ENCODE measurements at places on chromosomes 3 and 15.
A peak's percentile ranks its signal among the peaks of the same experiment; 100 is the strongest.

DNA sequence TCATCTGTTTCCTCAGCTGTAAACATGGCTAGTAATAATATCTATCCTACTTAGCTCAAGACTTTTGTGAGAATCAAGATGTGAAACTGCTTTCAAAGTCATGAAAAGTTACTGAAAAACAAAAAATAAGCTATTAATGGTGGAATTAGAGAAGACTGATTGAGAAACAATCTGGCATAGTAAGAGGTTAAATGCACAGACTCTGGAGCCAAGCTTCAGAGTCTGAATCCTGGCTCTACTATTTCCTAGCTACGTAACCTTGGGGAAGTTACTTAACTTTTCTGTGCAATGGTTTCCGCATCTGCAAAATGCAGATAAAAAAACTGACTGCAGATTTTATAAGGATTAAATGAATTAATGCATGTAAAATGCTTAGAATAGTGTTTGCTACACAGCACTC lies 28.8 kb downstream of the LRRFIP2 start:
- DNase-seq, result no peak

- no peak for DNase-seq
These were observed 49.2 kb downstream of the CDAN1 start for GRCh38 chr15:42687740-42688139.

DNA sequence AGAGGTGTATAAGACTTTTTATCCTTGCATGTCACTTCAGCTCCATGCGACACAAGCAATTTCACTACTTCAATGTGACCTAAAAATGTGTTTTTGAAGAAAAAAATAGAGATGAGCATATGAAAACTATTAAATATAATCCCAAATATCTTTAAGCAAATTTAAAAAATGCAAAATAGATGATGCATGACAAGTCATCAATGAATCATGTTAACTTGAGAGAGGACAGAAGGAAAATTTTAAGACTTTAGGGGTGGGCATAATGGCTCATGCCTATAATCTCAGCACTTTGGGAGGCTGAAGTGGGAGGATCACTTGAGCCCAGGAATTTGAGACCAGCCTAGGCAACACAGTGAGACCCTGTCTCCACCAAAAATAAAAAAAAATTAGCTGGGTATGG lies 73.3 kb downstream of the ANKRD28 start:
- DNase-seq, result no peak

DNA sequence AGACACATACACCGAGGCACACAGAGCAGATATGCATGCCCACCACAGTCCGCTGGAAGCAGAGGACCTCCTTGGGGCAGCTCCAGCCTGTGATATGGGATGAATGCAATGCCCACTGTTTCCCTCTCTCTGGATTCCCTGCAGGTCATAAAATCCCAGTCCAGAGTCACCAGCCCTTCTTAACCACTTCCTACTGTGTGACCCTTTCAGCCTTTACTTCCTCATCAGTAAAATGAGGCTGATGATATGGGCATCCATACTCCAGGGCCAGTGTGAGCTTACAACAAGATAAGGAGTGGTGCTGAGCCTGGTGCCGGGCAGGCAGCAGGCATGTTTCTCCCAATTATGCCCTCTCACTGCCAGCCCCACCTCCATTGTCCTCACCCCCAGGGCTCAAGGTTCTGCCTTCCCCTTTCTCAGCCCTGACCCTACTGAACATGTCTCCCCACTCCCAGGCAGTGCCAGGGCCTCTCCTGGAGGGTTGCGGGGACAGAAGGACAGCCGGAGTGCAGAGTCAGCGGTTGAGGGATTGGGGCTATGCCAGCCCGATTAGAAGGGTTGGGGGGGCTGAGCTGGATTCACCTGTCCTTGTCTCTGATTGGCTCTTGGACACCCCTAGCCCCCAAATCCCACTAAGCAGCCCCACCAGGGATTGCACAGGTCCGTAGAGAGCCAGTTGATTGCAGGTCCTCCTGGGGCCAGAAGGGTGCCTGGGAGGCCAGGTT lies at the start of gene GNAT1:
Gene GNAT1 (plus strand): TSS at position 675 of the 725 bp plus-strand sequence. CDS start 116 bp downstream, outside the sequence.
- no peak for DNase-seq

GRCh38 chr3:64900156-64900555 lies 212.4 kb upstream of the ADAMTS9 start:
- no peak for DNase-seq

DNA sequence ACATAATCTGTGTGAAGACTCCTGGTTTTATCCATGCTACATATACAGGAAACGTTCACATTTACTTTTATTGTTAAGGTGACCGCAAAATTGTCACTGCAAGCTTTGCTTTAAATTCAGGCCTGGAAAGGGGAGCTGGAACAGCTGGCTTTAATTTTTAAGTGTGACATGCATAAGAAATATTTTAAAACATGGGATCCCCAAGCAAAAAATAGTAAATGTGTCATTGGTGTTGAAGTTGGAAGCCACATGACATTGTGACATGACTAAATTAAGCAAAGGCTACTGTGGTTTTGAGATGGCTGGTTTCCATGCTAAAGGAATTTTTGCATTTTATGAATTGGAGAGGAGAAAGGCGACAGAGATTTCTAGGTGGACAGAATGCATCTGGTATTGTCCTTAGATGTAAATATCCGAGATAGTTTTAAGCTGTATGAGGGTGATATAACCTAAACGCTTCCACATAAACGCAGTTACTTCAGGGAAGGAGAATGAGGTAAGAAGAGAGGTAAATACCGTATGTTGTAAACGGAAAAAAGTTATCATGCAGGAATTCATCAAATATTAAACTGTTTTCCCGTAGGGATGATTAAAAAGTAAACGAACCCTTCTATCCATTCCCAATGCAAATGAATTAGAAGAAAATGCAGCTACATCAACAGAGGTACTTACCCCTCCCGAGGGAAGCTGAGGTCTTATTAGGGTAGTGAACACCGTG lies 927 bp upstream of the FYTTD1 start:
- no peak for DNase-seq

- DNase-seq, result no peak
These were observed 7.0 kb downstream of the ZPLD1 start for GRCh38 chr3:102441832-102442231.

DNA sequence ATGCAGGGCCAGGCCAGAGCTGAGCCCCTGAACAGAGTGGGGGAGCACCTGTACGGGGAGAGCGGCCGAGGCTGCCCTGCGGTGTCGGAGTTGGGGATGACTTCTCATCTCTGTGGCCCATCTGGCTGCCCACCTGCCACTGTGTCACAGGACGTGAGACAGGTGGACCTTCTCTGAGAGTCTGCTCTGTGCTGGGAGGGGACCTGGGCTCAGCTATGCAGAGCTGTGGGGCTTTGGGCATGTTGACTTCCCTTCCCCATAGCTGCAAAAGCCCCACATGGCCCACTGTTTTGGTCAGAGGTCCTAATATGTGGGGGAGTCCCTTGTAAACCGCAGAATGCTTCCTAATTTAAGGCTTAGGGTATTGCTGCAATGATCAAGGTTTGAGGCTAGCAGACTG lies 68.0 kb upstream of the TRPM1 start:
- no peak for DNase-seq

- no peak for DNase-seq
These were observed 11.2 kb upstream of the ATP11B start for GRCh38 chr3:182782149-182782548.

- DNase-seq, result no peak
These were observed 221.5 kb upstream of the TOPAZ1 start for GRCh38 chr3:44020143-44020542.

DNA sequence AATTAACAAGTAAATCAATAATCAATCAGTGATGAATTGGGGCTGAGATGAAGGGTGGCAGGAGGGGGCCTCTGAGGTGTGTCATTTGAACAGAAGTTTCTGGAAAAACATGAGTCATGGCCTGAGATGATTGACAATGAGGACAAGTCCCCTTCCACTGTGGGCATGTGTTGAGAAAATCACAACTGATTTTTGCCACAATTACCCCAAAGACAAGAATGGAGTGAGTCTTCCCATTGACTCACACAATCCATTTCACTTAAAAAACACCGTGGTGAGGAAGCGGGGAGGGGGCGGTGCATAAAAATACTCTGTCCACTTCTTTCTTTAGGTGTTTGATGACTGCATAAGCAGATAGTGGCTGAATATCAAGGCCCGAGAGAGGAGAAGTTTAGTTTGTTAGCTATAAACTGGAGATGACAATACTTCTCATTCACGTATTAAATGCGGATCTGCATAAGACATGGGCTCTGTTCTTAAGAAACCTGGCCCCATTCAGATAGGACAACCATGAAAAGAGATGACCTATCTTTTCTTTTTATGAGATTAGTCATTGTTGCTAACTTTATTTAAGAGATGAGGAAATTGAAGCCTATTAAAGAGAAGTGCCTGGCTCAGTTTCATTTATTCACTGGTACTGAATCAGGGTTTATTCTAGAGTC lies 34.7 kb downstream of the SHC4 start:
- DNase-seq, result no peak

DNA sequence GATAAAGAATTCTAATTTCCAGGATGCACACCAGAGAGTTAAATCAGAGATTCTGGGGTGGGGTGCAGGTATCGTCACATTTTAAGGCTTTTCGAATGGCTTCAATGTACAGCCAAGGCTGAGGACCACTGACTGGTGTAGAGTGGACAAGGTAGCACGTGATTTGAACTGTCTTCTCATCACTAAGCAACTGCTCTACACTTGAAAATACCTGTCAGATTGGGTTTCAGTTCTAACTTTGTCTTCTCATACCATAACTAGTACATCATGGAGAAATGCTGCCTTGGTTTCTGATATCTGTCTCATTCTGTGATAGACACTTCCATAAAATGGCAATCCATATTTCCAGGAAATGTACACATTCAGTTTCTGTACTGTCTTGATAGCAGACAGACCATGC lies 58.0 kb upstream of the MRPL3 start:
- DNase-seq, result no peak

DNA sequence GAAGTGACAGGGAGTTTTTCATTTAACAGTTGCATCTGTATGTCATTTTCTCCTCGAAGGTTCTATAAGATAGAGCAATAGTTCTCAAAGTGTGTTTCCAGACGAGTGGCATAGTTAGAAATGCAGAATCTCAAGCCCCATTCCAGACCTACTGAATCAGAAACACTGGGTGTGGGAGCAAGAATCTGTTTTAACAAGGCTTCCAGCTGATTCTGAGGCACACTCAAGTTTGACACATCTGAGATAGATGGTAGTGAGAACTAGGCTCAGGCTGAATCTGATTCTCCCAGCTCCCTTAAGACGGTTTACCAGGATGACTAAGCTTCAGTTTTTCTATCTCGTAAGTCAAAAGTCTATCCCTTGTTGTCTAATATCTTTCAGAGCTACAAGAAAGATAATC lies 159.8 kb upstream of the NUDT16 start:
- DNase-seq, result no peak

DNA sequence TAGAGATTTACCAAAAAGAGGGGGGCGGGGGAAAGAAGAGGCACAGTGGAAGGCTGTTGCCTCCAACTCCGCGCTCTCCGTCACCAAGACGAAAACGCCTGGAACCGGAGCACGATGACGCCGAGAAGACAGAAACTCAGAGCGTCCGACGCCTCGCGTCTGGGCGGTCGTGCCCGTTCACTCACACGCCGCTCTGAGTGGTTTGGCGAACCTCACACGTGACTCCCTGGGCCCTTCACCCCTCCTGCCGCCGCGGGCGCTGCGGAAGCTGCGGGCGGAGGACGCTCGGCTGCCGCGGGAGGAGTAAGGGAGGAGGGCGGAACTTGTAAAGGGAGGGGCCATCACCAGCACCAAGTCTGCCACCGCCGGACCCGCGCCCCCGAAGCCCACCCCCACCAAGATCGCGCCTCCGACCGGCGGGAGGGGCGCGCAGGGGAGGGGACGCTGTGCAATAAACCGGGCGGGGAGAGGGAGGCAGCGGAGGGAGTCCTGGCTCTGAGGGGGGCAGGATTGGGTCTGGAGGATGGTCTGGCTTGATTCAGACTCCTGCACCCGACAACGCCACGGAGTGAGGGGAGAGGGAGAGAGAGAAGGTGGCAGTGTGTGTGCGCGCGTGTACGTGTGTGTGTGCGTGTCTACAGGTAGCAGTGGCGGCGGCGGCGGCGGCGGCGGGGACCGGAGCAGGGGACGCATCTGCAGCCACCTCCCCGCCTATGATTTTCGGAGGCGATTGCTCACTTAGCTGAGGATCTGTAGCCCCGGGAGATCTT lies 1.9 kb upstream of the NLGN1 start:
- peak; percentile 7 for DNase-seq

DNA sequence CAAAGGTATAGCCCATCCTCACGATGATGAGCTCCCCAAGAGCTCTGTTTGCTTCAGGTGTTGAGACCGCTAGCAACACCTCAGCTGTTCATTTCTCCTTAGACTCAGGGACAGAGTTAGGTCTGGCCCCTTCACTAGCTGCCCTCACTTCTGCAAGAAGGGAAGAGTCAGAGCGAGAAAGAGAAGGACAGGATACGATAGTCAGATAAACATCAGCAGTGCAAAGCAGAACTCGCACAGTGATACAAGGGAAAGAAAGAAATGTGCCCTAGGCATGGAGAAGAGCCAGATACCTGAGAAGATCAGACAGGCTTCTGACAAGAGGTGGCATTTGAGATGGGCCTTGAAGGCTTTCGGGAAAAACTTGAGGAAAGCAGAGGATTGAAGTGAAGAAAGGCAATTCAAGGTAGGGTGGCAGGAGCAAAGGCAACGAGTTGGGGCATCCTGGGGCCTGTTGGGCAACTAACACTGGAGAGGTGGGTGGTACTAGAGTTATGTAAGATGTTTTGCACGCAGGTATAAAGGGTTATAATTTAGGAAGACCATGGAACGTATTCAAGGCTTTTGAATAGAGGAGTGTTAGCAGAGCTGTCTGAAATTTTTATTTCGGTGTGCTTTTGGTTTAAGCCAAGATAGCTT lies 106.0 kb downstream of the PGPEP1L start:
- DNase-seq, result no peak

- DNase-seq, result no peak
These were observed 9.8 kb downstream of the ISG20 start for GRCh38 chr15:88648357-88649214.

GRCh38 chr3:87361271-87361670 lies 84.9 kb upstream of the POU1F1 start:
- no peak for DNase-seq

GRCh38 chr3:71078723-71079525 lies 504.6 kb downstream of the FOXP1 start:
- DNase-seq, result no peak

- DNase-seq, result no peak
These were observed 25.0 kb downstream of the SEMA6D start for GRCh38 chr15:47742334-47742733.

- no peak for DNase-seq
These were observed 120.7 kb upstream of the WNT7A start for GRCh38 chr3:14000556-14000955.

DNA sequence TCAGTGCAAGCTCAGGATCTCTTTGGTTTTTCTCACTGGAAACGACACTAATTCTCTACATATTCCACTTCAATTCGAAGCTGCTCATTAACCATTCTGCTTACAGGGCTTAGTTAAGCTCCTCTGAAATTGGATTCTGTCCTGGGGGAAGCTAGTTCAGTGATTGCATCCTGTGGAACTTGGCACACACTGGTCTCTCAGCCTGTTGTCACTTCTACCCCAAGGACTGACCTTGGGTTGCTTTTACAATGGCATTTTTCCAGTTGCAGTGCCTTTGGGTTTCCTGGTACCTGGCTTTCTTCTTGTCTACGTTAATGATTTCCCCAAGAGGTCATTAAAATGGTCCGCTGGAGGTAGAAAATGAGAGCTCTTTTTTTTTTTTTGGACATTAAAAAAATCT lies 33.3 kb upstream of the GABRB3 start:
- no peak for DNase-seq

- DNase-seq, result no peak
These were observed 10.1 kb upstream of the P2RY12 start for GRCh38 chr3:151394611-151395010.
